HuH-7.5 (cell line): ENCODE measurements at places on chromosomes 7 and 10.

DNA sequence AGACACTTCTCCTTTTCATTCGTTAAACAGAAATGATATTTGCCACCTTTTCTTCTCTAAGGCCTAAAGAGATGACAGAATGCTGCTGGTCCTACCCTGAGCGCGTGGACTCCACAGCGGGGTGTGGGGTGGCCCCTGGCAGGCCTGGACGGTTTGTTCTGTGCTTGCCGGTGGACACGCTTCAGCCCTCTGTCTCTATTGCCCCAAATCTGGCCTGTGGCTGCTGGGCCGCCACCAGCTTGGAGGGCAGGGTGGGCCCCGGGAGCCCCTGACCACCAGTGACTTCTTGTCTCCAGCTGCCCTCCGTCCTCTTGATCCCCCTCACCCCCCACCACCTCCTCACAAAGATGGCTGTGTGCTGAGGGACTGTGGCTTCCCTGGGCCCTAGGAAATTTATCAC is 5.7 kb downstream of the CHST3 start:
- DNase-seq, result no peak

DNA sequence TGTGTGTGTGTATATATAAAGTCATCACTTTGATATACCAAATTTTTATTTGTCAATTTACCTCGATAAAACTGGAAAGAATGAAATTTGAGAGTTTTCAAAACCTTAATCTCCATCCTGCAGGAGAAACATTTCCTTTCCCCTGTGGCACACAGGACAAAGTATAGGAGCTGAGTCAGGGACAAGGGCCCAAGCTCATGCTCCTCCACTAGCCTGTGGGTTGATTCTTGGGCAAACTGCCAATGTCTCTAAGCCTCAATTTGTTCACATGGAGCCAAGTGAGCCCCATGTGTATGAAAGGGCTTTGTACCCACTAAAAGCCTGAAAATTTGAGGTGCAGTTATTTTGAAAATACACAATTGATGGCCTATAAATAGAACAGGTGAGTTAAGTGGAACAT is 60.3 kb upstream of the IL6 start:
- no peak for DNase-seq

DNA sequence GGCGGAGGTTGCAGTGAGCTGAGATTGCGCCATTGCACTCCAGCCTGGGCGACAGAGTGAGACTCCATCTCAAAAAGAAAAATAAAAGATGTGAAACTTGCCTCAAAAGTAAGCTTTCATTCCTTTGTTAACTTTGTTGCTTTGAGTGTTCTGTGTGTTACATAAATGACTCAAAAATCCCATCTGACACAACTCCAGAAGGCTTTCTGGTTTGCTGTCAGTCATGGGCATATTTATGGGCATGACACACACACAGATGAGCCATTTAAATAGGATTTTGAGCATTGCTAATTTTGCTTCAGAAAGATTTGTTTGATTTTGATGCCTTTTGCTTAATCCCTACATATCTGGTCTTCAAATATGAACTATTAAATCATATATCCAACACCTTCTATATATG is 82.6 kb downstream of the CACNB2 start:
- DNase-seq, result no peak

- DNase-seq, result no peak
These were observed 7.1 kb downstream of the HTRA1 start for GRCh38 chr10:122468307-122468925.

DNA sequence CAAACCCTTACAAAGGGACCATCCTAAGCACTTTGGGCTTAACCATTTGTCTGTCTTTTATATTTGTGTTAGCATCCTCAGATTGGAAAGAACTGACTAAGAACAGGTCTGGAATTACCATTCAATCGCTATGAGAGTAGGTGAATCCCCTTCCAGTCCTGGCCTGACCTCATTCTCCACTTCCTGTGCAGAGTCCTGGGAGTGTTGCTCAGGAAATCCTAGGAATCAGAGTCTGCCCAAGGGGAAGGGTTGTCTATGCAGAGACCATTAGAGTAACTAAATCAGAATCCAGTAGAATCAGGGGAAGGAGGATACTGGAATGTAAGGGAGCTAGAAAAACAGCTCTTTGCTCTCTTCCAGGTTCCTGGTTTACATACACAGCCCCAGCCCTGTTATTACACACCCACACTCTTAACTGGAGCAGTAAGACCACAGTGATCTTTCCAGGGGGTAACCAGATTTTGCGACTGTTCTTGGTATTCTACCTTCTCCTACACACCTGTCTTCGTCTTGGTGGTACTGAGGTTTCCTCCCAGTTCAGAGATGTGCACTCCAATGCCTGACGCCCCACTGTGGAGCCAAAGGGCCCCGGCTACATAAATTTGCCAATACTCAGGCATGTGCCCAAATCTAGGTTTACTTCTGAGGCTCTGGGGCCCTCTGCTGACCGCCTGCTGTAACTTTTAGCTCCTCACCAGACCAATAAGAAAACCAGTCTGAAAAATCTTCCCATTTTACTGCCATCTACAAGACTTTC is 103.7 kb downstream of the RNF216 start:
- peak; percentile 43 for DNase-seq

GRCh38 chr7:18356191-18356645 is 139.3 kb upstream of the HDAC9 start:
- DNase-seq, result no peak

GRCh38 chr7:26398427-26398755 is 106.7 kb downstream of the SNX10 start:
- DNase-seq, result peak; percentile 62

- DNase-seq, result no peak
These were observed 10.6 kb upstream of the CRHR2 start for GRCh38 chr7:30692882-30693281.

- no peak for DNase-seq
These were observed 29.7 kb downstream of the TMEM248 start for GRCh38 chr7:66950763-66951162.

- DNase-seq, result no peak
These were observed 99.9 kb upstream of the SKAP2 start for GRCh38 chr7:26964156-26964808.

- no peak for DNase-seq
These were observed 406.1 kb upstream of the FZD8 start for GRCh38 chr10:36048236-36048635.

GRCh38 chr7:31028417-31028992 is 23.6 kb upstream of the ADCYAP1R1 start:
- no peak for DNase-seq

GRCh38 chr7:50467817-50468610 is 17.9 kb upstream of the FIGNL1 start:
- peak; percentile 65 for DNase-seq

GRCh38 chr7:134016223-134016941 is 110.8 kb upstream of the LRGUK start:
- DNase-seq, result peak; percentile 15

- no peak for DNase-seq
These were observed 1.9 kb downstream of the TTYH3 start for GRCh38 chr7:2633538-2634266.

- no peak for DNase-seq
These were observed 417.0 kb downstream of the TYW1 start for GRCh38 chr7:67413670-67414069.

DNA sequence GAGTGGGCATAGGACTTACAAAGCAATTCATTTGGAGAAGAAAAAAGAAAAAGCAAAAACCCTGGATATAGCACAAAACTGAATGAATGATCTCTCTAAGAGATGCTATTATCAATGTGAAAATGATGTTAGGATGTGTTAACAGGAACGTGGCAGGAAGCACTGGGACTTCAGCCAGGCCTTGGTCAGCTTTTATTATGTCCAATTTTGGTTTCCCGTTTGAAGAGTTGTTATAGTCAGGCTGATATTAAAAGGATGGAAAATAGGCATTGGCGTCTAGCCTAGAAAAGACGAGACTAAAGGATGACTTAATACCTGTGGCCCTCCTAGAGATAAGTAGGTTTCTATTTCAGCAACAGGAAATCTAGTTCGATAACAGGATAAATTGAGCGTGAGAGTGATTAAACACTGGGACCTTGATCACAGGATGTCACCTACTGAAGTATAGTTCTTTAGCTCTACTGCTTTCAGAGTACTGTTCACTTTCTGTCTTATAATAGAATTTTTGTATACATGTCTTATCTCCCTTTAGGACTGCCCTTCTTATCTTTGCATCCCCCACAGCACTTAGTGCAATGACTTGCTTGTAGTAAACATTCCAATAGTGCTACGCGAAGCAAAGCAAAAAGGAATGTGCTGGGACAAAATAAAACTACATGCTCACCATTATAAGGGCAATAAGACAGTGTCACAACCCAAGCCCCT is 99.8 kb upstream of the AGBL3 start:
- DNase-seq, result peak; percentile 22

DNA sequence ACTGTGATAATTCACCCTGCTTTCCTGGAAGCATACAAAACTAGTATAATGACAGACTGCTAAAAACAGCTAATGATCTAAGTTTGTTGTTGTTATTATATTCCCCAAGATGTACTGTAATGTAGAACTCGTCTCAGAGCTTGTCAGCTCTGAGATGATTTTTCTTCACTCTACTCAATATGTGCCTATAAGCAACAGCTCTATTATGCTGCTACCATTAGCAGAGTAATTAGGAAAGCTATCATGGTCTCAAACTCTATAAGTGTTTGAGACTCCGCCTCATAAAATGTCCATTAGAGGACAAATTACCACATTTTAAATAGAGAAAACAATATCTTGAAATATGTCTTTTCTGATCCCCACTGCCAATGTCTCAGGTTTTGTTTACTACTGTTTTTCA is 476.5 kb upstream of the PCDH15 start:
- DNase-seq, result no peak

- no peak for DNase-seq
These were observed 105.0 kb upstream of the AMPH start for GRCh38 chr7:38736138-38736537.

- no peak for DNase-seq
These were observed 191.8 kb downstream of the ADARB2 start for GRCh38 chr10:1545524-1545923.

GRCh38 chr10:110138197-110138812 is 69.1 kb upstream of the MXI1 start:
- DNase-seq, result no peak

- DNase-seq, result no peak
These were observed 10.3 kb upstream of the AGR3 start for GRCh38 chr7:16891874-16892643.

GRCh38 chr7:114508086-114508485 is 93.5 kb downstream of the FOXP2 start:
- DNase-seq, result no peak

DNA sequence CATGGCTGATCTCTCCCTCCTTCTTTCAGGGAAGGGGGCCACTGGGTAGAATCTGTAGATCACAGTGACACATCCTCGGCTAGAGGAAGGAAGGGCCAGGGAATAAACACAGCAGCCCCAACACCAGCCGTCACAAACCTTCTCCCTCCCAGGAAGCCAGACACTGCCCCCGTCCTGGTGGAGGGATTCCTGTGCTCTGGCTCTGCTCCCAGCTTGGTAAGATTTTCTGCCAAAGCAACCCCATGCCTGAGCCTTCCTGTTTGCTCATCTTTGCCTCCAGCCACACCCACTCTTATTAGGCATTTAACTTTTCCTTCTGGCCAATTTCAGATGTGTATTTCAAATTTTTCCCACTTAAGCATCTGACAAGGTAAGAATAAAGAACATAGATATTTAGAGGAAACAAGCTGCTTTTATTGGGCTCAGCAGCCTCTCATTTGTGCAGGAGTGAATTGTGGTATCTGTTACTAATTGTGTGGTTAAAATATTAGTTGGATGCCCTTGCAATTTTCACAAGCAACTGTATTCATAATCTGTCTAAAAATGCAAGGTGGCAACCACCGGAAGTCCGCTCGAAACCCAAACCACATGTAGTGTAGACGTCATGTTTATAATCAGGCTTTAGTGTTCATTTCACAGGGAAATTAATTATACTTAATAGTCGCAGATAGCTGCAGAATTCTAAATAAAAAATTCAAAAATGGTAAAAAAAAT is 13.2 kb upstream of the NPS start:
- DNase-seq, result no peak

DNA sequence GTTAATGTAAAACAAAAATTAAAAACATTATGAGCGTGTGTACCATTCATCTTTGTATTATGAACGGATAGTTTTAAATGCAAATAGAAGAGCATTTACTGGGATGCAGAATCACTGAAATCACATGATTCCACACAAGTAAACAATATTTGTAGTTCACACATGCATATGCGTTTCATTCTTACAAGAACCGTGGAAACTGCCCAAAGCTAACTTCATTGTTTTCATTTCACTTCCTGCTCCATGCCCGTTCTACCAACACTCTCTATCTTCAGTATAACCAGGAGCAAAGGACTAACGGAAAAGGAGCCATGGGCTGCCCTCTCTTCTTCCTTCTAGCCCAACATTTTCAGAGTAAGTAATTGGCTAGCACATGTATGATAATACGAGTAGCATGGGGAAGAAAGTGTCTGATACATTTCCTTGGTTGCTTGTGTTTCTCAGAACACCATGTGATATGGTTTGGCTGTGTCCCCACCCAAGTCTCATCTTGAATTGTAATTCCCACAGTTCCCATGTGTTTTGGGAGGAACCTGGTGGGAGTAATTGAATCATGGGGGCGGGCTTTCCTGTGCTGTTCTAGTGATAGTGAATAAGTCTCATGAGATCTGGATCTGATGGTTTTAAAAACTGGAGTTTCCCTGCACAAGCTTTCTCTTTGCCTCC is 38.8 kb downstream of the ZNF783 start:
- no peak for DNase-seq

- no peak for DNase-seq
These were observed 1.3 kb downstream of the LIMK1 start for GRCh38 chr7:74084722-74085578.

DNA sequence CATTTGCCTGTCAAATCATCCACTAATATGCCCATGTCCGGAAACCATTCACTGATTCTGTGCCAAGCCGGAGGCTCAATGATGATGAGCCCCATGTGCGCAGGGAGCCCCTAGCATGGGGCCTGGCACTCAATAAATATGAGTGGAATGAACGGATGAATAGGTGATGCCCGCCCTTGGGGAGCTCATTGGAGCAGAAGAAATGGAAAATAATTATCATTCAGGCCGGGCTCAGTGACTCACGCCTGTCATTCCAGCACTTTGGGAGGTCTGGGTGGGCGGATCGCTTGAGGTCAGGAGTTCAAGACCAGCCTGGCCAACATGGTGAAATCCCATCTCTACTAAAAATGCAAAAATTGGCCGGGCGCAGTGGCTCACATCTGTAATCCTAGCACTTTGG is 11.0 kb downstream of the RHBDD2 start:
- no peak for DNase-seq

DNA sequence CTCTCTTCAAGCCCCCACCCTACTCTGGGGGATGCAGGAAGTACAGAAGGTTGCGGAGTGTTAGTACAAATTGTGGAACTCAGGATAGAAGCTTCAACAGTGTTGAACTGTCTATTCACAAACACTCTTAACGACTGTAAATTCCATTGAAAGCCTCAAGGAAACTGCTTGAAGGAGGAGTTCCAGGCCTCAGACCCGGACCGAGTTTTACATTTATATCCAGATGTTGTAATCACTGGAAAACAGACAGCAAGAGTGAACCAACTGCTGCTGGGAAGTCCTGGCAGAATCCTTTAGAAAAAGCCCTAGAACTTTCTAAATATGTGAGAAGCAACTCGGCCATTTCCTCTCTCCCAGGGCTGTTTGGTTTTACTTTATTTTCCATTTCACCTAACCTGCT is 84.1 kb upstream of the LRRC18 start:
- no peak for DNase-seq
